ENCODE measurements at places on chromosomes 1 and 21. TPM values are rescaled to one million over a fixed set of nuclear protein-coding genes. Genes with fewer than 3 reads are reported as not detected.

DNA sequence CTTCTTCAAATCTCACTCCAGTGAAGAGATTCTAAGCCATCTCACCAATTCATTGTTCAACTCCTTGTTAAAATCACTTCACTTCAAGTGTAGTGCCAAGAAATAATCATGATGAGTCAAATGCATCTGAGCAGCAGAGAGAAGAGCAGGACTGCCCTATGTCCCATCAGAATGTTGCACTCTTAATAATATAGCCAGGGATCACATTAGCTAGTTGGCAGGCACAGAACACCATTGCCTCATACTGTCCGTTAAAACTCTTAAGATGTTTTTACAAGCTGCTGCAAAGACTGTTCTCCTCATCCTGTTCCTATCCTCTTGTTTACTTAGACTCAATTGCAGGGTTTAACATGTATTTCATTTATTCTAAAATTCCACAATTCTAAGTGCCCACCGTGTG is 432.9 kb downstream of the PLPP3 start:
- DNase-seq, result no peak

GRCh38 chr1:40762144-40762923 is 21.3 kb upstream of the KCNQ4 start:
- no peak for DNase-seq

- DNase-seq, result no peak
Observed at GRCh38 chr1:4668743-4669700, 14.6 kb downstream of the AJAP1 start.

GRCh38 chr1:210223226-210223904 is 9.2 kb upstream of the SERTAD4 start:
- no peak for DNase-seq

GRCh38 chr1:72280711-72281110 is 1.6 kb downstream of the NEGR1 start:
- DNase-seq, result no peak

DNA sequence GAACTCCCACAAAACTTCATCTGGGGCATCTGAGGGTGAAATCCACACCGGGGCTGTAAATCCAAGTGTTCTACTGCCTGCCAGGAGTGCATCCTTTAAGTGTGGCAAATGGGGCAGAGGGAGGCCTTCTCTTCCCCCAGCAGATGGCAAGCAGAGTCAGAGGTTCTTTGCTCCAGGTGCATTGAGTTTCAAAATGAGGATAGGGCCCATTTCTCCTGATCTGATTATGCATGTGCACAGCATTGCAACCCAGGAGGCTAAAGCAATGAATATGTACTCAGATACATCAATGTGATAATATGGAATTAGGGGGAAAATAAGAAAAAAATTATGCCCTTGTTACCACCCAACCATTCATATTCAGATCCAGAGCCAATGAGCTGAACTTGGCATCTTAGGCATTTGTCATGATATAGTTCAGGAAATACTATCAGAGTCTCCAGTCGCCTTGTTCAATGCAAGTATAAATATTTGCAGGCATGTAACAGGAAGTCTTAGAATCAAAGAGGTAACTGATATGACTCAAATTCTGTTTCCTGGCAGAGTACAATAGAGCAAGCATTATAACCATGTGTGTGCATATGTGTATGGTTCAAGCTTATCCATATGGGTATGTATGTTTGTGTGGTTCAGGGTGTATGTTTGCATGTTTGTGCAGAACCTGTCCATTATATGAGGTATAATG is 473.8 kb upstream of the PKN2 start:
- DNase-seq, result no peak

DNA sequence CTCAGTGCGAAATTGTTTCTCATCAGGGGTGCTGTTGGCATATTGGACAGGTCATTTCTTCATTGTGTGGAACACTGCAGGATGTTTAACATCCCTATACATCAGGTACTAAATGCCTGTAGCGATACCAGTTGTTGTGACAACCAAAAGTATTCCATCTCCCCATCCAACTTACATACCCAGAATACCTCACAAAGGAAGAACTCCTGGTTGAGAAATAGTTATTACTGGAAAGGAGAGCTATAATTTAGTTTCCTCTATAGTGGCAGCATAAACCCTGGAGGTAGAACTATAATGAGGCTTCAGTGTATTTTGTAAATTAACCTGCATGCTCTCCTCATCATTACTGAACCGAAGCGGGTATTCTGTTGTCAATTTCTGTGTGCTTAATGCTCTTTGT is 45.1 kb downstream of the IVNS1ABP start:
- DNase-seq, result no peak

GRCh38 chr1:32931760-32932159 is 30.6 kb upstream of the TMEM54 start:
- DNase-seq, result no peak

DNA sequence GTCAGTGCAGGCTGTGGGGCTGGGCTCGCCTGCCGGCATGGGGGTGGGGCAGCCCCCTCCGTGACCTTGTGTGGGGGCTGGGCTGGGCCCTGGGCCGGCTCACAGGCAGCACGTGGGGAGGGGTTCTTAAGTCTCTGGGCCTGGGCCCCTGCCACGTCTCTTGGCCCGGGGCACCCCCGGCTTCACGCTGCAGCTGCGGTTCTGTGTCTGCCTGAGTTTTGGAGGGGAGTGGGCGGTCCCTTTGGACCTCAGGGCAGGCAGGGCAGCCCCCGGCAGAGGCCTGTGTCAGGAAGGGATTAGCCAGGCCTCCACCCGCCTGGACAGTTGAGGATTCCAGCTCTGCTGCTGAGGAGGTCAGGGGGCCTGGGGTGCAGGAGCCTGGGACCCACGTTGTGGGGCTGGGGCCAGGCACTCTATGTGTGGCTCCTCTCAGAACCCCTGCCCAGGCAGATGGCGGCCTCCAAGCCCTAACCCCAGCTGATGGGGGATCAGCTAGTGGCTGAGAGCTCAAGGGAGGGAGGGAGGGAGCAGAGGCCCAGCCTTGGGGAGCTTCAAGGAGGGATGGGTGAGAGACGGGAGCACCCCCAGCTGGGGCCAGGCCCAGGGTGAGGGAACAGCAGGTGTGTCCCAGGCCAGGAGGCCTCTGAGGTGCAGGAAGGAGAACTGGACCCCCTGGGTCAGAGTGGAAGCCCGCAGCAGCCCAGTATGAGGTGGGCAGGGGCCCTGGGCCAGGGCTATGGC is 1.8 kb upstream of the PLCH2 start:
- DNase-seq, result no peak

- DNase-seq, result no peak
Observed at GRCh38 chr1:245441689-245442088, 286.9 kb downstream of the KIF26B start.

GRCh38 chr1:199751962-199752687 is 275.4 kb upstream of the NR5A2 start:
- no peak for DNase-seq

- no peak for DNase-seq
Observed at GRCh38 chr1:30912224-30912623, 3.7 kb upstream of the SDC3 start.

The PRDM15 gene
- 6.2 TPM for total RNA-seq

The FAM78B gene
- not detected for total RNA-seq

The CA6 gene
- not detected for total RNA-seq

The OR10J5 gene
- total RNA-seq, result not detected

The UBIAD1 gene
- 18.1 TPM for total RNA-seq

The TMCC2 gene
- 0.21 TPM for total RNA-seq

The KRTAP25-1 gene
- total RNA-seq, result not detected

The HPCAL4 gene
- total RNA-seq, result not detected

All from HT-29 (cell line).